Activated T-cell treated with anti-CD3 and anti-CD28 coated beads for 1 hour (primary cell): ENCODE measurements at places on chromosomes 1 and 21.

- DNase-seq, result no peak
Measured at GRCh38 chr1:67041841-67042503, 12.0 kb downstream of the SLC35D1 start.

- no peak for DNase-seq
Measured at GRCh38 chr1:170700842-170701615, 37.1 kb downstream of the PRRX1 start.

GRCh38 chr1:42381280-42381673 is 685 bp downstream of the RIMKLA start:
- DNase-seq, result no peak

DNA sequence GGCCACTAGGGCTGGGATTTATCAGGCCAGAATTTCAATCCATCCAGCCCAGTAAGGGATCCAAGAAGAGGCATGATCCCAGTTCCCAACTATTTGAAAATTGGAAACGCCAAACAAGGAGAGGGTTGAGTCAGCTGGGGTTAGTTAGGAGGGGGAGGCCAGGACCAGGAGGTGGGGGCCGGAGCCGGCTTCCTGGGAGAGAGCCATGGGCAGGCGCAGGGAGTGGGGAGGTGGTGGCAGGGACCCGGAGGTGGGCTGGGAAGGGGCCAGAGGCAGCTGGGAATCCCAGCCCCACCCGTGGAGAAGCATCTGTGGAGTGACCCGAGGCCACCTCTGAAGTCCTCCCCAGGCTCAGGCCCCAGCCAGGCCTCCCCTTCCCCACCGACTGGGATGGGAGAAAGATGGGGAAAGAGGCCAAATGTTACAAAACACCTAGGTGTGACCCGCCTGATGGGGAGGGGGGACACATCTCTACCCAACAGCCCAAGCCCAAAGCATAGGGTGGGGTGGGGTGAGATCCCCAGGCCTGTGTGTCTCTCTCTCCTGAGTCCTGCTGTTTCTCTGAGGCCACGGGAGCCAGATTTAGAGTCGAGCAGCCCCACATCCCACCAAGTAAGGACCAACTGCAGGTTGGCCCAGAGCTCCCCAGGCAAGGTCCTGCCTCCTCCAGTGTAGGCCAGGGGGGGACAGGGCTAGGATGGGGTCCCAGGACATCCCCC is 10.1 kb downstream of the HSPG2 start:
- DNase-seq, result no peak

- DNase-seq, result no peak
Measured at GRCh38 chr1:10196976-10197375, 13.4 kb upstream of the KIF1B start.

- no peak for DNase-seq
Measured at GRCh38 chr1:28796352-28797211, 15.4 kb upstream of the OPRD1 start.
